ENCODE measurements at places on chromosomes 13 and 19.

GRCh38 chr19:46621191-46622117, 3.4 kb downstream of the PTGIR start:
- no peak for DNase-seq

- no peak for DNase-seq
Measured at GRCh38 chr19:30516531-30516930, 144.3 kb downstream of the ZNF536 start.

DNA sequence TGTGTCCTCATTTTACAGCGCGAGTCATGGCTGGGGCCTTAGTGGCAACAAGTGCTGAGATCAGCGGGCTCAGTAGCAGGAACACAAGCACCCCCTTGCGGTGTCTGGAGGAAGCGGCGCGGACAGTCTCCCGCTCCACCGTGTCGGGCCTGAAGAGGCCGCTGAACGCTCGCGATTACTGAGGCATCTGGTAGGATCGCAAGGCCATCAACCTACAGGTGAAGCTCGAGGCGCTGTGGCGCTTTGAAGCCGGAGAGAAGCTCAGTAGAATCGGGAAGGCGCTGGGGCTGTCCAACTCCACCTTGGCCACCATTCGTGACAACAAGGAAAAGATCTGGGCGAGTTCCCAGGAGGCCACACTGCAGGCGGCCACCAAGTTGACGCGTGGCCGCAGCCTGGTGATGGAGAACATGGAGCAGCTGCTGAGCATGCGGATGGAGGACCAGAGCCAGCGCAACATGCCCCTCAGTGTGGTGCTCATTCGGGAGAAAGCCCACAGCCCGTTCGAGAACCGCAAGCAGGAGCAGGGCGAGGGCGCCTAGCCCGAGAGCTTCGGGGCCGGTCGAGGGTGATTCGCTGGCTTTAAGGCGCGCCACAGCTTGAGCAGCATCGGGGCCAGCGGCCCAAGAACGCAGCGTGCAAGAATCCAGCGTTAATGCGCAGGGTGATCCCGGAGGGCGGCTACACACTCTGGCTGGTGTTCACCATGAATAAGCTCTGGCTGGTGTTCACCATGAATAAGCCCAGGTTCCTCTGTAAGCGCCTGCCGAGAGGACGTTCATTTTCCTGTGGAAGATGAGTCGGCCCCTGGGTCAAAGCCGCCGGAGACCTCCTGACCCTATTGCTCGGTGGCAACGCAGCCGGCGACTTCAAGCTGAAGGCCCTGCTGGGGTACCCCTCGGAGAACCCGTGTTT, 8.3 kb upstream of the MZF1 start:
- no peak for DNase-seq

- DNase-seq: no peak
Measured at GRCh38 chr13:40469581-40470310, 196.7 kb downstream of the FOXO1 start.

GRCh38 chr13:109787135-109787954, 962 bp upstream of the IRS2 start:
- DNase-seq: no peak

GRCh38 chr19:23093832-23094231, 23.0 kb upstream of the ZNF730 start:
- DNase-seq: no peak

DNA sequence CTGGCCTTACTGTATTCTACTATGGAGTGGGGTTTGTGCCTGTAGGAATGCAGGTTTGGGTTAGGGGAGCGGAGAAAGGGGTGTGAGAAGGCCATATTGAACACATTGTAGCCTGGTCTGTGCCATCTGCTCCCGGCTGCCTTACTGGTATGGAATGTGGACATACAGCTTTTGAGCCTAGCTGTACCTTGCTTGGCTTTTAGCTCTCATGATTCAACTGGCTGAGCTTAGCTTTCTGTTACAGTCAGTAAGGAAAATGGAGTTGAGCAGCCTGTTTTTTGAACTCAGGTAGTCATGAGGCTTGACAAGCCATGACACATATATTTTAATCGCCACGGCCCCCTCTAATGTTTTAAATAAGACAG, 41.6 kb downstream of the ARHGAP35 start:
- no peak for DNase-seq

DNA sequence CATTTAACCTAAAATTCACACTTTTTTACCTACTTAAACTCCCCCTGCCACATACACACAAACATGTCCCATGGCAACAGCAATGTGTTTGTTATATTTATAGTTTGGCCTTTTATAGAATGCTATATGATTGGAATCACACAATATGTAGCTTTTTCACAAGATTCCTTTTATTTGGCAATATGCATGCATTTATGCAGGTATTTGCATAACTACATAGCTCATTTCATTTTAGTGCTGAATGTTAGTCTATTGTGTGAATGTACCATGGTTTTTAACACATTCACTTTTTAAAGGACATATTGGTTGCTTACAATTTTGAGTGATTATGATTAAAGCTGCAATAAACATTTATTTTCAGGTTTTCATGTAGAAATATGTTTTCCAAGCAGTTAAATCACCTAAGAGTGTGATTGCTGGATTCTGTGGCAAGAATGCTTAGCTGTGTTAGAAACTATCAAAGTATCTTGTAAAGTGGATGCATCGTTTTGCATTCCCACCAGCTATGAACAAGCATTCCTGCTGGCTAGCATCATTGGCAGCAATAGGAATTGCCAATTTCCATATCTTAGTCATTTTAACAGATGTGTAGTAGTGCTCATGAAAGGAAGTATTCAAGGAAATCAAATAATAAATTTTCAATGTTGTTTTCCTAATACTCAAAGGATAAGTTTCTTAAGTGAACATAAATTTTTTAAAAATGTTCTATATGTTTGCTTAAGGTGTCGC, 557.0 kb downstream of the SLITRK1 start:
- peak; percentile 22 for DNase-seq

DNA sequence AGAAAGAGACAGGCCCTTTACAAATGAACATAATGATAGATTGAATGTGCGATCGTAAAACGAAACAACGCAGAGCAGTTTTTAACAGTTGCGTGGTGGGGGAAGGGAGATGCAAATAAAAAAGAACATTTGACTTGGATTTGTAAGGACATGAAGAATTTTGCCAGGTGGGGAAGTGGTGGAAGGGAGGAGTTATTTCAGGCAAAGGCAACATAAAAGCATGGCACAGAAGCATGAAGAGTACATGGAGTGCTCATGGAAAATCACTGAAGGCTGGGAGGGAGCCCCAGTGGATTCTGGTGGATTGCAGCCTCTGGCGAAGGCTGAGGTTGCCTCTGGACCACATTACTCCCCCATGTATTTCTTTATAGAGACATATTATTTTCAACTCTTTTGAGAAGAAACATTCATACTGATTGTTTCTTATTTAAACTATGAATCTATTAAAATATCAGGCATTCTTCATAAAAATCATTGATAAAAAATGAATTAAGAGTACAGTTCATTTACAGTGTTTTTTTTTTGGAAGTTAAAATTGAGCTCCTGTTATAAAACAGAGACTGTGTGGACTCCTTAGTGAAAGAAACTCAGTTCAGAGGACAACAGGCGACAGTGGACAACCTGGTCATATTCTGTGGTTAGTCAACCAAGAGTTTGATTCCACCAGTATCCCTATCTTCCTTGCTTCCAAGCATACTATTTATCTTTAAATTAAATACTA, 57.5 kb downstream of the STARD13 start:
- no peak for DNase-seq

GRCh38 chr19:4059891-4060620, 6.6 kb downstream of the ZBTB7A start:
- no peak for DNase-seq

DNA sequence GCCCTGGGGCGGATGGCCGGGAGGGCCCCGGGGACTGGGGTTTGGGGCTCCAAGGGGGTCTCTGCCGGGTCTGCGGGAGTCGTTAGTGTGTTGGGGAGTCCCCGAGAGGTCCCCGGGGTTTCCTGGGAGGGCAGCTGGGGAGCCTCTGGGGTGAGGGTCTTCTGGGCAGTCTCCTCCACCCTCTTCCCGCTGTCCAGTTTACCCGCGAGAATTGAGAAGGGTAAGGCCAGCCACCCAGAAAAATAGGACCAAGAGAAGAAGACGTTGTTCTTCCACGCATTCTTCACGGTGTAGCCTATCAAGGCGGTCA, 1.0 kb upstream of the ETFB start:
- no peak for DNase-seq

Data from HS-27A (cell line).